EH (cell line): ENCODE measurements at places on chromosomes 11 and 22.

GRCh38 chr22:40547729-40548143, 88.8 kb downstream of the MRTFA start:
- DNase-seq: peak; percentile 54

DNA sequence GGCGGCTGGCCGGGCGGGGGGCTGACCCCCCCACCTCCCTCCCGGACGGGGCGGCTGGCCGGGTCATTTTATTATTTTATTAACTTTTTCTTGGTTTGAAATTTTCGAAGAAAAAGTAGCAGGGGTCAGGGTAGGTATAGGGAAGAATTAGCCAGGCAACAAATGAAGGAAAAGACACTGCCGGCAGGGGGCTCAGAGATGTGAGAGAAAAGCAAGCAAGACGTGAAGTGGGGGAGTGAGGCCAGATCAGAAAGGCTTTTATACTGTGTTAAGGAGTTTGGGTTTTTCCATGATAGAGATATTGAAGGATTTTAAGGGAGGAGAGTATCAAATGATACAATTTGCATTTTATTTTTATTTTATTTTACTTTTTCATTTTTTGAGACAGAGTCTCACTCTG, 19.0 kb downstream of the RNF214 start:
- no peak for DNase-seq

GRCh38 chr22:23539135-23539838, 40.8 kb downstream of the IGLL1 start:
- peak; percentile 74 for DNase-seq

DNA sequence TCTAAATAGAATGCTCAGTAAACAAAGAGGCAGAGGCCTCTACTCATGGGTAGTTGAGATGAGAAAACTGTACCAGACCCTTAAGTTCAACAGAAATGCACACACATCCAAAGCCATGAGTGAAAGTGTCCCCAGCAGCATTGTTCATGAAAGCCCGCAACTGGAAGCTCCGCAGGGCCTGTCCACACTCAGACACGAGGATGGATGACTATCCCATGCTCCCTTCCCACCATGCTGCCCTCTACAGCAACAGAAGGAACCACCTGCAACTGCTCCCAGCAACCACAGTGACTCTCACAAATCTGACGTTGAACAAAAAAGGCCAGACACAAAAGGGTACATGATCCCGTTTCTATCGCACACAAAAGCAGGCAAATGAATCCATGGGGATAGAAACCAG, 76.9 kb upstream of the ANO1 start:
- DNase-seq: no peak

DNA sequence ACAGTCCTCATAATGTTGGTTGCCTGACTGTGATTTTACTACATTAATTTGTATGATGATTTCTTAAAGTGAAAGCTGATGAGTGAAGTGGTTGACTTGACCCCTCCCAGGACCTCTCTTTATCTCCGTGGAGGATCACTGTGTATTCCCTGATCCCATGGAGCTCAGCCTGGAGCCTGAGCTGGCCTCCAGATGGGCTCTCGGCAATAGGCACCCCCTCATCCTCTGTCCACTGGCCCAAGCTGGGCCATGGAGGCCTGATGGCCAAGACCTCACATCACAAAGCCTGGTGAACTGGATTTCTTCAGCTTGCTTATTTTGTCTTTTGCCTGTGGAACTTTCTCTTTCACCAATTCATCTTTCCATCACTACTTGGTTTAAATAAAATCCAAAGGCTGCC, 75.2 kb downstream of the WNT11 start:
- DNase-seq: peak; percentile 44

DNA sequence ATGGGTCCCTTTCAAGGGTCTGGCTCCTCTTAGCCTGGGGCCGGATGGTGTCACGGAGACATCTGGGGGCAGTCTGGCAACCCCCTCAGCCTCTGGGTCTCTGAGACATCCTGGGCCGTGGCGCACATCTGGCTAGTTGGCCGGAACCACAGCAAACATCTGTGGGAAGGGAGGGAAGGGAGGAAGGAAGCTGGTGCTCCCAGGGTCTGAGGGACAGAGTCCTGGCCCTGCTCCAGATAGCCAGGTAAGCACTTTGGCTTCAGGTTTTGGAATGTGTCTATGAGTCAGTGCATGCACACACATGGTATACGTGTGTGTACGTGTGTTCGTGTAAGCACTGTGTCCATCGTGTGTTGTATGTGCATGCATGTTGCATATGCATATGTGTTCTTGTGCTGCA, 225.1 kb downstream of the MN1 start:
- no peak for DNase-seq

DNA sequence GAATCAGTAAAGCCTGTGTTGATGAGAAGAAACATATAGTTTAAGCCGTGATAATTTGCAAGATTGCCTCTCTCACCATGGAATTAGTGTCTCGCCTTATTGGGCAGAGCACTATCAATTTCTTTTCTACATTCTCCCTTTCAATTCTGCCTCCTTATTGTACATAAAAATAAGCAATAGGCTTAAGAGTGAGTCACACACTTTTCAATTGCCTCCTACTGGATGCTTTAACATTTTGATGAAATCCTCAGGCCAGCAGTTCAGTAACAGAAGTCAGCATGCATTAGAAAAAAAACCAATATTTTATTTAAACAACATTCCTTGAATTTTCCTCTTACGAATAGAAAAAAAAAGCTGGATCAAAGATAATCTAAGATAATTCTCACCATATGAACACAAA, 33.8 kb upstream of the VWA5A start:
- DNase-seq: no peak

- no peak for DNase-seq
These were observed 11.8 kb downstream of the PIM3 start for GRCh38 chr22:49972163-49973017.

GRCh38 chr11:1372660-1373059, 17.1 kb upstream of the BRSK2 start:
- no peak for DNase-seq

- DNase-seq: no peak
These were observed 418 bp downstream of the ACO2 start for GRCh38 chr22:41469218-41469851.

GRCh38 chr11:87976009-87976408, 199.2 kb downstream of the RAB38 start:
- DNase-seq: no peak

- DNase-seq: peak; percentile 15
These were observed 12.7 kb downstream of the MRPL48 start for GRCh38 chr11:73800276-73800806.

DNA sequence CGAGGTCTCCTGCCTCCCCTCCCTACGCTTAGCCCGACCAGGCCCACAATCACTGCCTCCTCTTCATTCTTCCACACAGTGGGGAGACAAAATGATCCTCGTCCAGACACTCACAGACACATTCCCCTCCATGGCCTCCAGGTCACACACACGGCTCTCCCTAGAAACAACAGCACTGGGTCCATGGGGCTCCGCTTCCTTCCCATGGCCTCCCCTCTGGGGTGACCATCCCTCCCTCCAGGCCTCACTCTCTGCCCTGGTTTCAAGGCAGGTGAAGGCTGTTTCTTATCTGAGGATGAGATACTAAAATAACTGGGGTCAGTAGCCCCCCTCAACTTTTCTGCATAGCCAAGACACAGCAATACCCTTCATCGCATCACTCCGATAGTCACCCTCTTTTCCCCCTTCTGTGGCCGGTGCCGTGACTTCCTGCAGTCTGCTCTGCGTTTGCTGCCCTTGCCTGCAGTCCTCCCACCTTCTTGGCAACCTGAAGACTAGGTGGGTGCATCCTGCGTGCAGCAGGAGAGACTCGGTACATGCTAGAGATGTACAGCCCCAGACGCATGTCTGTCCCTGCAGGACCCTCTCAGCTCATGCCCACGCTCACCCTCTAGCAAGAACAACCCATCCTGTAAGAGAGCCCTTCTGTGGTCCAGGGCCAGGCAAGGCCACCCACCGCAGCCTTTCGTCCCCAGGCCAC, 55.8 kb downstream of the CD6 start:
- DNase-seq: no peak

DNA sequence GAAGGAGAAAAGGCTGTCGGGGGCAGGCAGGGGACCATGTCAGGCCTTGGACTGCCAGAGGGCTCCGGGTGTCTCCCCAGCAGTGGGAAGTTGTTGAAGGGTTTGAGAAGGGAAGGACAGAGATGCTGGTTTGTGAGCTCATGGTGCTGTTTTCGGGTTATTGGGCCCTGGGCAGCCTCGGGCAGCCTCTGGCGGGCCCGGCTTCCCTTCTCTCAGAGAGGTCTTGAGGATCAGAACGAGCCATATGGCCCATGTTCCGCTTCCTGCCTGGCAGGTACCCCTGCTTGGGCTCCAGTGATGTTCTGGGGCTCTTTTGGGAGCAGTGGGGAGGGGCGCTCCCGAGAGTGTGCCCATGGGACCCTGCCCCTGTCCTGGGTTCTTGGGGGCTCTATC, 9.8 kb downstream of the MYRF start:
- DNase-seq: no peak

GRCh38 chr11:95829580-95830259, 39.4 kb downstream of the CEP57 start:
- DNase-seq: peak; percentile 19

DNA sequence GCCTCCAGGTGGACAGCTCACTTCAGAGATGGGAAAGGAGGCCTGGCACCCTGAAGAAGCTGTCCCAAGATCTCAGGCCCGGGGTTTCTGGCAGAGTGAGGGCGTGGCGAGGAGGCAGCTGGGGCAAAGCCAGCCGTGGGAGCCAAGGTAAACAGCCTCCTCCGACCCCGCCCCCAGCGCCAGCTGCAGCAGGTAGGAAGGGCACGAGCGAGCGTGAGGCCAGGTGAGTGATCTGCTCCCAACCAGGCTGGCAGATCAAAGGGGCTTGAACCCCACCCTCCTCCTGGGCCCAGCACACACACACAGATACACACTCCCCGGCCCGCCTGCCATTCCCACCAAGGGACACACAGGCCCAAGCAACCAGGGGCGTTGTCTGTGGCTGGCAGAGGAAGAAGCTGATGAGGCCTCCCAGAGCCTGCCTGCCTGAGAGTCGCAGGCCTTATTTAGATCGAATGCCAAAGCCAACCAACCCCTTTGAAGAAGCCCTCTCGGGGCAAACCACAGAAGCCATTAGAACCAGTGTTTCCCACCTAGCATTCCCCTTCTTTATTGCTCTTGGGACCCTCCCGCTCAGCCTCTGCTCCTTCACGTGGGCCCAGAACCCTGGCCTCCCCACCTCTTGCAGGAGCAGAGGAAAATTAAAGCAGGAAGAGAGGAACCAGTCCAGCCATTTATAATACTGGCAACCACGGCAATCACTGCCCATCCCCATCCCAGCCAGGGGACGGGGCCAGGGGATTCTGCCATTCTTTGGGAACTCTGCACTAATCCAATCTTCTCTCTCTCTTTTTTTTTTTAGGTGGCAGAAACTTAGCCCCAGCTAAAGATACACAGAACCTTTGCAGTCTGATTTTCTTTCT, 5.0 kb downstream of the PDGFB start:
- no peak for DNase-seq

- peak; percentile 83 for DNase-seq
These were observed 37.1 kb downstream of the RPL27A start for GRCh38 chr11:8719721-8720120.

GRCh38 chr11:13955971-13956421, 6.5 kb upstream of the SPON1 start:
- peak; percentile 69 for DNase-seq

DNA sequence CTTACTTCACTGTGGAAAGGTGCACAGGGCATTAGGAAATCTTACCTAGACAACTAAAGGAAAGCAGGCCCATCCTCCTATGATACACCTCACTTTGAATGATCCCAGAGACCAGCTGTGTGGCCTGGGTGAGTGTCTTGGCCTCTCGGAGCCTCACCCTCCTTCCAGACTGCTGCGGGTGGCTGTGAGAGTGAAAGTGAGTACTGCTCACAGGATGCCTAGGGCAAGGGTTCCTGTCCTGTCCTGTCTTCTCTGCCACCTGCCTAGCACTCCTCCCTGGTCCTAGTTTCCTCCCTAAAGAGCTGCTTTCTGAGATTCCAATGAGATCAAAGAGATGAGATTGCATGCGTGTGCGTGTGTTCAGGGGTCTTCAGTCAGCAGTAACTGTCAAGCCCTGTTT, 19.5 kb upstream of the ADORA2A start:
- no peak for DNase-seq

GRCh38 chr11:17917556-17917955, 95.3 kb downstream of the SERGEF start:
- DNase-seq: no peak

DNA sequence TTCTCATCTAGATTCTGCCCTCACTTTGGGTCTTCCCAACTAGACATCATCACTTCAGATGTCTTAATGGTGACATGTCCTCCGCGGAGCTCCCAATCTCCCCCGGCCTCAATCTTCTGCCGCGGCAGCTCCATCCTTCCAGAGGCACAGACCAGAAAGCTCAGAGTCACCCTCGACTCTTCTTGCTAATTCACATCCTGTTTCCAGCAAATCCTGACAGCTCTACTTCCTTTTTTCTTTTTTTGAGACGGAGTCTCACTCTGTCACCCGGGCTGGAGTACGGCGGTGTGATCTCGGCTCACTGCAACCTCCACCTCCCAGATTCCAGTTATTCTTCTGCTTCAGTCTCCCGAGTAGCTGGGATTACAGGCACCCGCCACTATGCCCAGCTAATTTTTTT, 54.5 kb downstream of the CACNG2 start:
- DNase-seq: no peak

DNA sequence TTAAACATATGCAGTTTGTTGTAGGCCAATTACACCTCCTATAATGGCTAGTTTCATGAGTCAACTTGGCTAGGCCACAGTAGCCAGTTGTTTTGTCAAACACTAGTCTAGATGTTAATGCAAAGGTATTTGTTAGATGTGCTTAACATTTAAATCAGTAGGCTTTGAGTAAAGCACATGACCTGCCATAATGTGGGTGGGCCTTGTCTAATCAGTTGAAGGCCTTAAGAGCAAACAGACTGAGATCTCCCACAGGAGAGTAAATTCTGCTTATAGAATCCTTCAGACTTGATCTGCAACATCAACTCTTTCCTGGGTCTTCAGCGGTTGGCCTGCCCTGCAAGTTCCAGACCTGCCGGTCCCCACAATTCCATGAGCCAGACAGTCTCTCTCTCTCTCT, 1345.9 kb downstream of the BRD1 start:
- DNase-seq: no peak

- no peak for DNase-seq
These were observed 13.4 kb upstream of the DAGLA start for GRCh38 chr11:61666684-61667297.

DNA sequence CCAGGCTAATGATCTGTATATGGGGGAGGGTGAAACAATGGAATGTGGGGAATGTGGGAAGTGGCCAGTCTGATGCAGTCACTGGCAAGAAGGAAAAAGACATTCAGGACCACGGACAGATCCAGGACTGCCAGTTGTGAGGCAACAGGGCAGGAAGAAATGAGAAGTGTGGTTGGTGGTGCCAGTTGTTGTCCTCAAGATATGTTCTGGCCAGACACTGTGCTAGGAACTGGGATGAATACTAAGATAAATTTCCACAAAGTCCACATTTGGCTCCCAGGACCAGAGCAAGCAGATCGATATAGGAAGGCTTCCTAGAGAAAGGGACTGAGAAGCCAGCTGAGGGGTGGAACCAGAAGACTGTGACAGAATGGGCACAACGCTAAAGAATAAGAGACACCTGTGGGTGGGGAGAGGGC, 6.8 kb upstream of the TPBGL start:
- DNase-seq: peak; percentile 75

GRCh38 chr11:128884703-128885338, 6.3 kb upstream of the KCNJ5 start:
- DNase-seq: peak; percentile 67
